ELR (cell line): ENCODE measurements at places on chromosomes 3 and 15.

DNA sequence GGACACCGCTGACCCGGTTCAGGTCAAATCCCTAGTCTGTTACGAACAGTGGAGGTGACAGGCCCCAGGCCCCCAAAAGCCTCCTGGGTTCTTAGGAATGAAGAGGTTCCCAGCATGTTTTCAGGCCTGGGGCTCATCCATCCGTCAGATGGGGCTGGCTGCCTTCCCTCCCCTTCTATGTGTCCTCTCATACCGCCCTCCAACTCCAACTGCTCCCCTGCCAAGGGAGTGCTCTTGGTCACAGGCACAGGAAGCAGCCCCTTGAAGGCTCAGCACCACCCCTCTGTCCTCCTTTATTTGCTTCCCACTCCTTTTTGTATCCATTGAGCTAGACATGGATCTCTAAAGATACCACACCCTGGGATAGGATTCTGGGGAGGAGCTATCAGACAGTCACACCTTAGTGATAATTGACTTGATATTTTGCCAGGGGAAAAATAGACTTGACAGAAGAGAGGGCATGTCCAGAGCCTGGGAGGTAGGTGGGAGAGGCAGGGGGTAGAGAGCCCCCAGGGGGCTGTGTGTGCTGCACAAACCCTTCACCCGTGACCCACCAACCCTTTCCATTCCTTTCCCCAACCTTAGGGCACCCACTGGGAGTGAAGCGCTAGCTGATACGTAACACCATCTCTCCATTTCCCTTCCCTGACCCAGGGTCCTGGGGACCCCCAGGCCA is 10.7 kb upstream of the CSPG4 start:
- DNase-seq: no peak

DNA sequence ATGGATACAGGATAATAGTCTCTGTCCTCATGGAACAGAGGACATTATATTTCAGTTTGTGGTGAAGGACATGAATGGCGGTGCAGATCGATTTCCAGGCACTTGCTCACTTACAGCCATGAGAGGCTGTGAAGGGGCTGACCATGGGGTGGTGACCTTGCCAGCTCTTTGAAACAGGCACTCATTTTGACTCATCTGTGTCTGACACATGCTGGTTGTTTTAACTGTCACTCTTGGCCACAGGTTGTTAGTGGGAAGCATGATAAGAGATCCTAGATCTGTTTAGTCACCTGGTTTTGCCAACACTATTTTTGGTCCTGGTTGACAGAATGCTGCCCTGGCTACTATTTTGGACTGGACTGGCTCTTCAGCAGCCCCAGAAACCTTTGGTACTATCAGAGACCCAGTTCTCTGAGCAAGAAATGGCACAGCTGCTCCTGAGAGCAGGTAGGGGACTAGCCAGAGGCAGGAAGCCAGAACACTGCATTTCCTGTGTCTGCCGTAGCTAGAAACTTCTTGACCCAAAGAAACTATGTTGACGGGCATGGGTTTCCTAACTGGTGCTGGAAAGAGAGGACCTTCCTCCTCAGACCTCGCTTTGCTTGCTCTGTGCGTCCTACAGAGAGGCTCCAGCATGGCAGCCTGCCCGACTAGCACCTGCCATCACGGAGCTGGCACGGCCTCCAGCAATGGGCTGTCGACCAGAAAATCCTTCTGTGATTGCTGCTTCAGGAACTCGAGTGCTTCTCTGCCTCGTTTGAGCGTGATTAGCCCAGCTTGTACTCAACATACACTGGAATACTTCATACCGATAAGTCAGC is 6.3 kb downstream of the PXYLP1 start:
- DNase-seq: no peak

- DNase-seq: no peak
These were observed 8.4 kb upstream of the GATA2 start for GRCh38 chr3:128501431-128501830.

DNA sequence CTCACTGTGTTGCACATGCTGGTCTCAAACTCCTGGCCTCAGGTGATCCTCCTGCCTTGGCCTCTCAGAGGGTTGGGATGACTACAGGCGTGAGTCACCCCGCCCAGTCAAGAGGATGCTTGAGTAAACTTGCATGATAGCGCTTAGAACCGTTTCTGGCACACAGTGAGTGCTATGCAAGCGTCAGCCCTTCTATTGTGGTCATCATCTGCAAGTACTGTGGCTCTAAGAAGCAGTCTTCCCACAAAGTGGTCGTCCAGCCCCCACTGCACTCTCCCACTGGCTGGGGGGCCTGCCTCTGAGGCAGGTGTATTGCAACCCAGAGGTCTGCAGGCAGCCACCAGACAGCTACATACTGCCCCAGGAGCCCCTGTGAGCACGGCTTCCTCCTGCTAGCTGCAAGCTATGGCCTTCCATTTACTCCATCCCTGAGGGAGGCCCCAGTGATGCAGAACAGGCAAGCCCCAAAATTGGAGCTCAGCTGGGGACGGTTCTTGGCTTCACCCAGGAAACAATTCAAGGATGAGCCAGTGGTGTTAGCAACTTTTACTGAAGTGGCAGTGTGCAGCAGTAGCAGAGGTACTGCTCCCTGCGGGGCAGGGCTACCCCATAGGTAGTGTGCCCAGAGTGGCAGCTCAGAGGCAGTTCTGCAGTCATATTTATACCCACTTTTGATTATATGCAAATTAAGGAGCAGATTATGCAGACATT is 95.4 kb downstream of the LSM3 start:
- DNase-seq: peak; percentile 55

GRCh38 chr3:141797819-141798447 is 34.7 kb downstream of the GRK7 start:
- no peak for DNase-seq

- DNase-seq: peak; percentile 10
These were observed 2.4 kb upstream of the ELP6 start for GRCh38 chr3:47515864-47516319.

DNA sequence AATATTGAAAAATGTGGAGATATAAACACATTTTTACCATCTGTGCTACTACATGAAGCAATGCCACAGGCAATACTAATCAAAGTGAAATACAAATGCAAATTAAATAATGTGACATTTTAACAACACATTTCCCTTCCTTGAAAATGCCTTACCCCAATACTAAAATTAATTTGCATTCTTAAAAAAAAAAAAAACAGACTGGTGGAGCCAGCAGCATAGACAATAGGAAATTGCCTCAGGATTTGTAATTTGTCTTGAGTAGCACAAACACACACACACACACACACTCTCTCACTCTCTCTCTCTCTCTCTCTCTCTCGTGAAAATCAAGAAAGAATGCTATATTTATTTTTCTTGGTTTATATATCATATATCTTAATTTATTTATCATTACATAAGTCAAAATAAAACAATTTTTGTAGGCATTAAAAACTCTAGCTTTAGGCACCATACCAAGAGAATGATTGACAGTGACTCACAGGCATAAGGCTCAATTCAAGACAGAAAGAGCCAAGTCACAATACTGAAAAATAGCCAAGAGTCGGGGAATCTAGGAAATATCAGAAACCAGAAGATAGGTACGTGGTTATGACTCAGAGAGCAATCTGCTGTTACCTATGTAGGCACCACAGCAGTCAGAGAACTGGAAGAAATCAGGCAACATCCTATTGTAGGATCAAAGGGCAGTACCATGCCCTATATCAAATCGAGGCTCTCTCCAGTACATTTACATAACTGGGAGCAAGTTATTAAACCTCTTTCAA is 23.0 kb downstream of the SUCNR1 start:
- DNase-seq: peak; percentile 72

DNA sequence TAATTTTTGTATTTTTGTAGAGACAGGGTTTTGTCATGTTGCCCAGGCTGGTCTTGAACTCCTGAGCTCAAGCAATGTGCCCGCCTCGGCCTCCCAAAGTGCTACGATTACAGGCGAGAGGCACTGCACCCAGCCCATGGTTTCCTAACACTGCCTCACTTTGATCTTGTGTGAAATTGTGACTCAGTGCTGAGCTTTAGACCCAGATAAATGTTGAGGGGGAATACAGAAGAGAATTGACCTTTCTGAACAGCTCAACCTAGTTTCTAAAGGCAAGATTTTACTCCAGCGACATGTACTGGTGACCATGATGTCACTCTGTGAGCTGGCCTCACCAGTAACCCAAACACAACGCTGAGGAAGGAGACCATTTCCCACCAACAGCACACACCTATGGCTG is 73.5 kb downstream of the ATP1B3 start:
- DNase-seq: no peak

- DNase-seq: peak; percentile 36
These were observed 98.2 kb downstream of the TMEM108 start for GRCh38 chr3:133136114-133137041.

GRCh38 chr3:25367025-25367424 is 61.0 kb upstream of the RARB start:
- no peak for DNase-seq

- peak; percentile 50 for DNase-seq
These were observed 469.4 kb upstream of the ROBO2 start for GRCh38 chr3:76570436-76571057.

GRCh38 chr3:57952208-57952631 is 56.0 kb upstream of the FLNB start:
- peak; percentile 70 for DNase-seq

- peak; percentile 10 for DNase-seq
These were observed 147.5 kb downstream of the CTNNB1 start for GRCh38 chr3:41346698-41347270.

- no peak for DNase-seq
These were observed 57.2 kb upstream of the TOPAZ1 start for GRCh38 chr3:44184319-44184953.

DNA sequence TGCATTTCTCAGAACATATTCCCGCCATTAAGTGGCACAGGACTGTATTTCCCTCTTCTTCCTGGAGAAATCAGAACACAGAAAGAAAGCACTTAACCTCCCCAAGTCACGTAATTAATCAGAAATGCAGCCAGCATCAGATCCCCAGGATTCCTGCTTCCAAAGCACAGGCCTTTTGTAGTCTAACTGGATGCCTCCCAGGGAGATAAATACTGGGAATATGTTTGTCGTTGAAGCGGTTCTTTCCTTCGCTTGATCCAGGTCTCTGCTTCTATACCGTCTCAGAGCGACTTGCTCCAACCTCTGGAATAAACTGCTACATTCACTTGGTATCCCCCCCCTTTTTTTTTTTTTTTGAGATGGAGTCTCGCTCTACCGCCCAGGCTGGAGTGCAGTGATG is 198.6 kb downstream of the KBTBD8 start:
- DNase-seq: no peak

GRCh38 chr15:79341396-79341795 is 30.5 kb downstream of the TMED3 start:
- DNase-seq: no peak

DNA sequence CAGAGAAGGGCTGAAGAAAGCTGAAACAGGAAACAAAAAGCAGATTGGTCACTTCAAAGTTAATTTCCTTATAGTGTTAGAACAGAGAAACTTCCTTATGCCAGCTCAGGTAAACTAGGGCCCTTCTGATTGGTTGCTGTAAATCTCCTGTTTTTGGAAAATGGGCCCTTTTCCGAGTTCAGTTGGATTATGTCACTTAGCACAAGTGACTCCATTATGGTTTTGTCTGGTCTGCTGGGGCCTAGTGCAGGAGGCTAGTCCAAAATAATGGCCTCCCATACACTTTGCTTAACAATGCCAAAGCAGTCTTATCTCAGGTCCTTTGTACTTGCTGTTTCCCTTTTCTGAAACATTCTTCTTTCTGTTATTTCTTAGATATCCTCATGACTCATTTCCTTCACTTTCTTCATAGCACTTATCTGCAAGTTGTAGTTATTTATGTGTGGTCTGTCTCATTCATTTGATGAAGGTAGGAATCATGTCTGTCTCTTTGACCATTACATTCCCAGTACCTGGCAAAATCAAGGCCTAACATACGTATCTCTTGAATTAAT is 7.7 kb upstream of the DCP1A start:
- peak; percentile 42 for DNase-seq

GRCh38 chr15:27499191-27499590 is 528.2 kb downstream of the GABRG3 start:
- no peak for DNase-seq

DNA sequence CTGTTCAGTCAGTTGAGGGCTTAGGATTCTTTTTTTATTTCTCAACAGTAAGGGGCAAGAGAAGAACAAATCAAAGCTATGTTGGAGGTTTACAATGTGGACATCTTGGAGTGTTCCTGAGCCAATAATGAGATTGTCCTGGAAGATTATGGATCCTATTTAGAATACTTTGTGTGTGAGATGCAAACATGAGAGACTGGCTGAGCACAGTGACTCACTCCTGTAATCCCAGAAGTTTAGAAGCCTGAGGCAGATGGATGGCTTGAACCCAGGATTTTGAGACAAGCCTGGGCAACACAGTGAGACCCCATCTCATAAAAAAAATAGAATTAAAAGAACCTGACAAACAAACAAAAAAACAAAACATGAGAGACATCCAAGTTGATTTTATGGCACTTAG is 351.6 kb downstream of the GAP43 start:
- no peak for DNase-seq

GRCh38 chr15:97837896-97838295 is 122.6 kb upstream of the ARRDC4 start:
- no peak for DNase-seq

DNA sequence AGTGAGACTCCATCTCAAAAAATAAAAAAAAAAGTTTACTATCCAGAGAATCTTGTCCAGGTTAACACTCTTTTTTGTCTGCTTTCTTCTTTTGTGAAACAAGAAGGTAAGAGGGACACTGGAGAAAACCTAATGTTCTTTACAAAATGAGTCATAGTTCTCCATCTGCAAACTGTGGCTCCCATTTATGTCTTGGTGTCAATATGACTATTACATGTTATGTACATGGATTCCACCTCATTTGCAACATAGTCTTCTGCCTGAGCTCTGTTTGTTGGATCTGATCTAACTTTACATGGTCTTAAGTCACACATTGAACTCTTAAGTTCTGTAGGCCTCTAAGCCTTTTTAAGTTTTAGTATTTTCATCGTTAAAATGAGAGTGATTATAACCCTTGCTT is 421.2 kb upstream of the TPRG1 start:
- no peak for DNase-seq

- peak; percentile 9 for DNase-seq
These were observed 117.8 kb upstream of the MNS1 start for GRCh38 chr15:56582785-56583184.
